Neural progenitor cell (in vitro differentiated cells): ENCODE measurements at places on chromosomes 7 and 10.

- no peak for DNase-seq
Measured at GRCh38 chr7:72156671-72157070, 255.5 kb downstream of the CALN1 start.

DNA sequence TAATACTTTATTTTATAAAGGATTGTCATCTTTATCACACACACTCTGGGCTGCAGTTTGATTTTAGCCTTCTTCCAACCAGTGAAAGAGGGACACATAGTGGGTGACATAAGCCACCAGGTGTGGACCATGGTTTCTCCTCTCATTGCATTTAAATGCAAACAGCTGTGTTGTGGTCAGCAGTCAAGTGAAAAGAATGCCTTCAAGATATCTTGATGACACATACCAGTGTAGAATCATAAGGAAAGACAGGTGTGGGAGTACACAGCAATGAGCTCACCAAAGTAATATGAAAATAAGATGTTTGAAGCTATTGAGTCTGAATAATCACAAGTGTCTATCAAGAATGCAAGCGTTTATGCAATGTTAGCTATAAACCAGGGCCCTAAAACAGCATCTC, 580.0 kb downstream of the XPNPEP1 start:
- no peak for DNase-seq

- DNase-seq: no peak
Measured at GRCh38 chr7:130955565-130955919, 221.5 kb upstream of the KLF14 start.

GRCh38 chr7:127566242-127566641, 19.2 kb downstream of the GCC1 start:
- DNase-seq: no peak

GRCh38 chr7:66921396-66921917, 432 bp downstream of the TMEM248 start:
- DNase-seq: no peak
